ENCODE measurements at places on chromosomes 2 and 18. TPM values are rescaled to one million over a fixed set of nuclear protein-coding genes. Genes with fewer than 3 reads are reported as not detected.

Gene NEU2
- not detected for total RNA-seq

Gene SETBP1
- 36.2 TPM for total RNA-seq

DNA sequence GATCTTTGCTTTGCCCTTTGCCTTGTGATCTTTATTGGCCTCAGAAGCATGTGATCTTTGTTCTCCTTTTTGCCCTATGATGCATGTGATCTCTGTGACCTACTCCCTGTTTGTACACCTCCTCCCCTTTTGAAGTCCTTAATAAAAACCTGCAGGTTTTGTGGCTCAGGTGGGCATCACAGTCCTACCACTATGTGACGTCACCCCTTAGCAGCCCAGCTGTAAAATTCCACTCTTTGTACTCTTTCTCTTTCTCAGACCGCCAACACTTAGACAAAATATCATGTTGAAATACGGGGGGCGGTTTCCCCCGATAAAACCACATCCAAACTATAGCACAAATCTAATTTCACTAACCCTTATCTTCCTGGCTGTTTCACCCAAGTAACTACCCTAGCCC lies 76.7 kb upstream of the RAPGEF4 start:
- no peak for DNase-seq

DNA sequence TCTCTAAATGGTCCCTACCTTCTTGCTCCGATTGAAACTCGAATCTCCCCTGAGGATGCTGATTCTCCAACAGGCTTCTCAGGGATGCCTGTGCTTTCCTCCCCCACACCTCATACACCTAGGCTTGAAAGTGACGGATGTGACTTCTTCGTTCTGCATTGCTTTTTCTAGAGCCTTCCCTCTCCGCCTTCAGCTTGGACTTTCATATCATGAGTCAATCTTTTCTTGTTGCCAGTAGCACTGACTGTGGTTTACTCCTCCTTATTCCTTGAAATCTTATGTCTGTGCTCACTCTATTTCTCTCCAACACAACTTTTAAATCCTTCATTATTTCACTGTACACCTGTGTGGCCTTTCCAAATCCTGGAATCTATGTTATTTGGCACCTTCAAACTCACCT lies 451.4 kb downstream of the TMX3 start:
- no peak for DNase-seq

DNA sequence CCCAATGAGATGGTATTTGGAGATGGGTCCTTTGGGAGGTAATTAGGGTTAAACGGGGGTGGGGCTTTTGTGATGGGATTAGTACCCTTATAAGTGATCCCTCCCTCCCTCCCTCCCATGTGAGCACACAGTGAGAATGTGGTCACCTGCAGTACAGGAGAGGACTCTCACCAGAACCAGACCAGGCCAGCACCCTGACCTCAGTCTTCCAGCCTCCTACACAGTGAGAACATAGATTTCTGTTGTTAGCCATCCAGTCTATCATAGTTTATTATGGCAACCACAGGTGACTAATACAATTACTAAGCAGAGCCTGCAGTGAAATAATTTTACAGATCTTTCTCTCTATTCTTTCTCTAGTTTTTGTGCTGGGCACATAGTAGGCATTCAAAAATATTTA lies 137.7 kb upstream of the PKDCC start:
- no peak for DNase-seq

Gene HOXD13
- total RNA-seq, result not detected

DNA sequence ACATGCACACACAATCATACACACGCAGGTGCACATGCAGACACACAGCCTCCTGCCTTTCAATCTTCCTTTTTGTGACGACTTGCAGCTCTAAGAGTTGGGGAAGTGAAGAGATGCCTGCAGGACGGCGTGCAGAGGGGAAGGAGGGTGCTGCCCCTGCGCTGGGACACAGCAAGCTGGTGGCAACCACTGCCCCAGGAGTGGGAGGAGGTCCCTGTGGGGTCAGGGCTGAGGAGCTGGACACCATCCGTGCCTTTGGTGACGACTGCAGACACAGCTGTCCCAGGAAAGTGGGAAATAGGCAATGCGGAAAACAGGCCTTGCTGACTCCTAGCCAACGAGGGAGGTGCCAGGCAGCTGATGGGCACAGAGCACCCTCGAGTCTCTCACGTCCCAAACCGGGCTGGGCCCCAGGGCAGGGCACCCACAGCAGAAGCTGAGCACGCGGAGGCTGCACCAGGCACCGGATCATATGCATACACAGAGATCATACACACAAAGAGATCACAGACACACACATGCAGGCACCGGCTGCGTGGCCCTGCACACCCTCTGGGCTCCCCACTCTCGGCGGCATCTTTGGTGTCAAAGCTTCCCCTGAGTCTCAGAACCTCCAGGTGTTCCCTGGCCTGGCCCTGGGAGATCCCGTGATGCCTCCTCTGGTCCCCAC lies 146.1 kb downstream of the PXDN start:
- no peak for DNase-seq

DNA sequence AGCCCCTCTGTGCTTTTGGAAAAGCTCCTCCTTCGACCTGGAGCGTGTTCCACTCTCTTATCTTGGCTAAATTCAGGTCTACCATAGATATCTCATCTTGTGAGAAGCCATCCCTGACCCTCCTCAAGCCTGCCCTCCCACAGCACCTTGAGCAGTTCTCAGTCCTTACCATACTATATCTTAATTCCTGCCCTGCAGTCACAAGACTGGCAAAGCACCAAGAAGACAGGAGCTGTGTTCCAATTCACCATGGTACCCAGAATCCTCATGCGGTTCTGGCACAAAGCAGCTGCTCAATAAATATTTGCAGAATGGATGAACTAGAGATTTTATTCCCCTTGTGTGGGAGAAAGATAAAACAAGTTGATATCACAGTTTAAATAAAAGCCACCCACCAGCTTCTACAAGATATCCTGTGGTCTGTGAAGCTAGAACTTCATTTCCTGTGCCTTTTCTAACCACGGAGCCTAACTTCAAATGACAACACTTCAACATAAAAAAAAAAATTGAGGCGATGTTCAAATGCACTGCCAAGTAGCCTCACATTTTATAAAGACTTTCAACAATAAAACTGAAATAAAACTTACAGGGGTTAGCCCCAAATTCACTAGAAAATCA lies 19.5 kb downstream of the MARCHF4 start:
- DNase-seq, result no peak

- DNase-seq, result peak; percentile 68
Measured at GRCh38 chr2:85324639-85325465, 2.9 kb downstream of the TGOLN2 start.

DNA sequence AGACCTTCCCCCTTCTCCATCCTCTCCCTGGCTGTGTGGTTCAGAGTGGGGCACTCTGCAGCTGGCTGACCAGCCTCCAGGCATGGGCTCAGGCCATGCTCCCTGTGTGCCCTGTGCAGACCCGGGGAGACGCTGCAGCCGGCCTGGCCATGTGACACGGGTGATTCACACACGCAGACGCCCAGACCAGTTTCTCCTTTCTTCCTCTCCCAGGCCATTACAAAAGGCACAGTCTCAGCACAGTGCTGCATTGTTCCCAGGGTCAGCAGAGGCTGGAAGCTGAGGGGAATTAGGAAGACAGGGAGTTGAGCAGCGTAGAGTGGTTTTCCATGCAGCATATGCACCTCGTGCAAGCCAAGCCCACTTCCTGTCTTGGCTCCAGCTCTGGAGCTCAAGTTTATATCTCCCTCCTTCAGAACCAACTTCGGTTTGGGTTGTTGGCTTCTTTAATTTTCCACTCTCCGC lies 288.5 kb downstream of the TNS1 start:
- peak; percentile 53 for DNase-seq

Gene EGR4
- not detected for total RNA-seq

DNA sequence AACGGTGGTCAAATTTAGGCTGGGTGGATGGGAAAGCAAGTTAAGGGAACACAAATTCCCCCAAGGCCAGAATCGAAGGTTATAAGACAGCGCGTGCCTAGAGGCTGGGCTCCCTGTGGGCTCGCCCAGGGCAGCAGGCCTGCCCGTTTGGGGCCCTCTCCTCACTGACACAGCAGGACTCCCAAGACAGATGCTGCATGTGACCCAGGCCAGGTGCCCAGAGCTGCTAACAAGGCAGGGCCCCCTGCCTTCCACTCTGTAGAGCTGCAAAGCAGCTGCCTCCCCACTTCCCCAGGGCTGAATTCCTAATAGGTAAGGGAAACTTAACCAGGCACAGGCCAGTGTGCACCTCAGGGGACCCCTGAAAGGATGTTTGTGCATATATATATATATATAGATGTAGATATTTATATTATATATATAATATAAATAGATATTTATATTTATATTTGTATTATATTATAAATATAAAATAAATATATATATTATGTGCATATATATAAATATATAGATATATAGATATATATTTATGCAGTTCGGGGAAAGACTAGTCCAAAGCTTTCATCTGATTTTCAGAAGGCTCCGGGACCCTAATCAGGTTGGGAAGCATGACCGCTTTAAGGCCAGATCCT lies 43.7 kb downstream of the TMEM37 start:
- DNase-seq, result no peak

DNA sequence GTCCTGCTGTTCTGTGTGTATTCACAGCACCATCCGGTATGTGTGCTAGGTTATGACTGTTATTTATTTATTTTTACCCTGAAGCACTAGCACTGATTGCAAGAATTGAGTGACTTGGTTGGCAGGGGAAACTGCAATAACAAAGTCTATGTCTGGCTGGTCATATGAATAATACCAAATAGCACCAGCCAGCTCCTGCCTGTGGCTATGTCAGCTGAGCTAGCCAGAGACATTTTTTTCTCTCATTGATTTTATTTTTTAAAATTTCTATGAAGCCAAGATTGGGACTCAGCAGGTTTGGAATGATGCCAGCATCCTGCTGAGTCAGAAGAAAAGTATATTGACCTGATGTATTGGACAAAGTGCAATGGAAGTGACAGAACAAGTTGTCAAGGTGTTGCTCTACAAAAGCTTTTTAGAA lies 188.5 kb upstream of the CDH2 start:
- DNase-seq, result peak; percentile 83

GRCh38 chr2:240149943-240150784 lies 9.7 kb upstream of the OTOS start:
- no peak for DNase-seq

- DNase-seq, result no peak
Measured at GRCh38 chr2:56333812-56334485, 150.2 kb downstream of the CCDC85A start.

Gene INO80C
- total RNA-seq, result 33.5 TPM

Gene RBMS1
- 36.2 TPM for total RNA-seq
